ENCODE measurements at places on chromosomes 1 and 21.

- DNase-seq: no peak
Observed at GRCh38 chr1:88169939-88170338, 514.1 kb upstream of the PKN2 start.

- DNase-seq: no peak
Observed at GRCh38 chr21:35969281-35969680, 91.0 kb downstream of the SETD4 start.

DNA sequence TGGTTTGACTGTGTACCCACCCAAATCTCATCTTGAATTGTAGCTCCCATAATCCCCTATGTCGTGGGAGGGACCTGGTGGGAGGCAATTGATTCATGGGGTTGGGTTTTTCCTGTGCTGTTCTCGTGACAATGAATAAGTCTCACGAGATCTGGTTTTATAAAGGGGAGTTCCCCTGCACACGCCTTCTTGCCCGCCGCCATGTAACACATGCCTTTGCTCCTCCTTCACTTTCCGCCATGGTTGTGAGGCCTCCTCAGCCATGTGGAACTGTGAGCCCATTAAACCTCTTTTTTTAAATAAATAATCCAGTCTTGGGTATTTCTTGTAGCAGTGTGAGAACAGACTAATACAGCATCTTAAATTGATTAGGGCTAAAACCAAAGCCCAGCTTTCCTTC lies 22.6 kb upstream of the RERE start:
- DNase-seq: no peak

- DNase-seq: no peak
Observed at GRCh38 chr1:23657659-23658275, 33.8 kb upstream of the RPL11 start.

DNA sequence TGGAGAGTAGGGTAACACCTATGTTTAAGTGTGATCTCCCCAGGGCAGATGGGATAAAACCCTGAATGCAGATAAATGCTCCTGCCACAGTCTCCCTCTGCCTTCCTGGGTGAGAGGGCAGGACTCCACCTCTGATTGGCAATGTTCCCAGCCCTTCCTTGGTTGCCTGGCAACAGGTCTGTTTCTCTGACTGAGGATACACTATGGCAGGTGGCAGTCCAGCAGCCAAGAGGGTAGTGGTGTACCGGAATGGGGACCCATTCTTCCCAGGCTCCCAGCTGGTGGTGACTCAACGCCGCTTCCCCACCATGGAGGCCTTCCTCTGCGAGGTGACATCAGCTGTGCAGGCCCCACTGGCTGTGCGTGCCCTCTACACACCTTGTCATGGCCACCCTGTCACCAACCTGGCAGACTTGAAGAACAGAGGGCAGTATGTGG lies at the start of gene DCDC2B:
TSS of gene DCDC2B (plus strand) at position 199 of the 438 bp plus-strand sequence. CDS start at position 204, 5 bp downstream.
- no peak for DNase-seq

DNA sequence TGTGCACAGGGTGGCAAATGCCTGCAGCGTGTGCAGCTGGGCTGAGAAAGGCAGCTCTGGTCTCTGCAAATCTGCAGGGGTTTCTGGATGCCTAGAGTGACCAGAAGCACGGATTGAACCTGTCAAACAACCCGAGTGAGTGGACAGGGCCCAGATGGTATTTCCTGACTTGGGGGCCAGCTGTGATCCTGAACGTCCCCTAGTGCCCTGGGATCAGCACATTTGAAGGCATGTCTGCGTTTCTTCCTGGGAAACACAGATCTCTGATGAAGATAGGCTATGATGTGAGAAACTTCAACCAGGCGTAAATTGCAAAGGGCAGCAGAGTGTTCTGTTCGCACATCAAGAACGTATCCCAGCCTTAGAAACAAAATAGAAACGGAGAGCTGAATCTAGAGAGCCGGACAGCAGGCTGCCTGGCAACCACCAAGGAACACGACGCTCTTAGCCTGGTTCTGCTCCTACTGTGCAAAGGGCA lies 163.1 kb downstream of the KCNJ6 start:
- no peak for DNase-seq

- DNase-seq: no peak
Observed at GRCh38 chr1:244113532-244114320, 62.6 kb downstream of the ZBTB18 start.

DNA sequence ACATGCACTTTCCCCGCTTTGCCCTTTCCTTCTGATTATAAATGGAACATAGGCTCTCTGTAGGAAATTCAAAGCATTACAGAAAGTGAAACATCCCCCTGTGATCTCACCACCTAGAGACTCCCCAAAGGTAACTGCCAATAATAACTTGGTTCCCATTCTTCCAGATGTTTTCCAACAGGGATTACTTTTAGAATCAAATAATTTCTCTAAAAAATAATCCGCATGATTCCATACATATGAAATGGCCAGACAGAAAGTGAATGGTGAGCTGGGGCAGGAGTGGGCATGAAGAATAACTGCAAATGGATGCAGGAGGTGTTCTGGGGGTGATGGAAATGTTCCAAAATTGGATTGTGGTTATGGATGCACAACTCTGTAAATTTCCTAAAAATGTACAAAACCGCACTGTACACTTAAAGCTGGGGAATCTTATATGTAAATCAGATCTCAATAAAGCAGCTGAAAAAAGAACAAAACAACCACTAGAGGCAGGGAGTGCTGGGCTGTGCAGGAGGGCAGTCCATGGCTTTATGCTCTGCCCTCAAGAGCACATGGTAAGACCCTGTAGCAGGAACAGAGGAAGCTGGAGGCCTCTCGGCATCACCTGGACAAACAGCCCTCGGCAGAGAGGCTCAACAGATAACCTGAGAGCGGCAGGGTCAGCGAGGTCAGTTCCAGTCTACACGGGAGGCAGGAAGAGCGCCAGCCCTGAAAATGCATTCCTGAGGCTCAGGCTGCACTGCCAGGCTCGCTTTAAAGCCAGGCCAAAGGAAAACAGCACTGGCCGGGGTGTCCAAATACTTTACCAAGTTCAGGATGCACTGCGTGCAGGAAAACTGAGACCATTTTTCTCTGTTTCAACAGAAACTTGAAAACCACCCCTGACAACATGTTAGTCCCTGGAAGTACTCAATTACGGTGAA lies 39.7 kb downstream of the CAPZB start:
- no peak for DNase-seq

DNA sequence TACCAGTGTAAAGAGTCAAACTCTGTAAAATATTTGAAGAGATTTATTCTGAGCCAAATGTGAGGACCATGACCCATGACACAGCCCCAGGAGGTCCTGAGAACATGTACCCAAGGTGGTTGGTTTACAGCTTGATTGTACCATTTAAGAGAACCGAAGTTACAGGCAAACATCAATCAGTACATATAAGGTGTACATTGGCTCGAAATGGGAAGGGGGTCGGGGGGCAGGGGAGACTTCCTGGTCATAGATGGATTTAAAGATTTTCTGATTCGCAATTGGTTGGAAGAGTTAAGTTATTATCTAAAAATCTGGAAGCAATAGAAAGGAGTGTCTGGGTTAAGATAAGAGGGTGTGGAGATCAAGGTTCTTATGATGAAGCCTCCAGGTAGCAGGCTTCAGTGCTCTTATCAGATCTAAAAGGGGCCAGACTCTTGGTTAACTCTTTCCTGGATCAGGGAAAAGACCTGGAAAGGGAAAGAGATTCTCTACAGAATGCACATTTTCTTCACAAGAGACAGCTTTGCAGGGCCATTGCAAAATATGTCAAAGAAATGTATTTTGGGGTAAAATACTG lies 47.5 kb upstream of the NTPCR start:
- DNase-seq: no peak

GRCh38 chr1:30452170-30452569 lies 271.2 kb downstream of the MATN1 start:
- no peak for DNase-seq

DNA sequence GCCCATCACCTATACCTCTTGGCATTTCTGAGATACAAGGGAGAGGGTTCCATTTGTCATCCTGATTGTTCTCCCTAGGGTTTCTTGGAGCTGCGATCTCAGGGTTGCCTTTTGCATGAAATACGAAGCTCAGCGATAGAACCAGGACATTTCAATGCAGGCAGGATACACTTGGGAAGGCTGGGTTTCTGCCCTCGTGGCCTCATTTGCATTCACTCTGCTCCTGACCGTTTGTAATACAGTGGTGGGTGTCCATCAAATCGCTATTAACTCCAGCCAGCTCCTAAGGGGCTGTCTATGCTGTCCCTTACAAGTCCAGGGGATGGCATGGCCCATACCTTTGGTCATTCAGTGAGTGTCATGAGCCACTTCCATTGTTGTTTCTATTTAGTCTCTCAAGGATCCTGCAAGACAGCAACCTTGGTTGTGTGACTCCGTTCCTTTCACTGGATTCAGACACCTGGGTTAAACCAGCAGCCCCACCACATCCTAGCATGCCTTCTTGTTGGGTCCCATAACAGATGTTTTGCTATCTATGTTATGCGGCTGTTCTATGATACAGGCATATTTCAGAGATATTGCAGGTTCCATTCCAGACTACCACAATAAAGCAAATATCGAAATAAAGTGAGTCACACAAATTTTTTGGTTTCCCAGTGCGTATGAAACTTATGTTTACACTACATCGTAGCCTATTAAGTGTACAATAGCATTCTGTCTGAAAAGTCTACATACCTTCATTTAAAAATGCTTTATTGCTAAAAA lies 18.3 kb downstream of the KAZN start:
- DNase-seq: no peak

GRCh38 chr1:62144238-62144831 lies 50.3 kb upstream of the L1TD1 start:
- no peak for DNase-seq

DNA sequence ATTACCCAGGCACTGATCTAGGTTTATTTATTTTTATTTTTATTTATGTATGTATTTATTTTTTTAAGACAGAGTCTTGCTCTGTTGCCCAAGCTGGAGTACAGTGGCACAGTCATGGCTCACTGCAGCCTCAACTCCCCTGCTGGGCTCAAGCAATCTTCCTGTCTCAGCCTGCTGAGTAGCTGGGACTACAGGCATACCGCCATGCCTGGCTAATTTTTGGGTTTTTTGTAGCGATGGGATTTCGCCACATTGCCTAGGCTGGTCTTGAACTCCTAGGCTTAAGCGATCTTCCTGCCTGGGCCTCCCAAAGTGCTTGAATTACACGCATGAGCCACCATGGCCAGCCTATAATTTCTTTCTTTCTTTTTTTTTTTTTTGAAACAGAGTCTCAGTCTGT lies 9.4 kb downstream of the PHACTR4 start:
- DNase-seq: no peak

- no peak for DNase-seq
Observed at GRCh38 chr1:22001409-22001808, at the start of gene CELA3A. CELA3A (plus strand) TSS chr1:22001657; CDS start chr1:22001675, 18 bp downstream.

DNA sequence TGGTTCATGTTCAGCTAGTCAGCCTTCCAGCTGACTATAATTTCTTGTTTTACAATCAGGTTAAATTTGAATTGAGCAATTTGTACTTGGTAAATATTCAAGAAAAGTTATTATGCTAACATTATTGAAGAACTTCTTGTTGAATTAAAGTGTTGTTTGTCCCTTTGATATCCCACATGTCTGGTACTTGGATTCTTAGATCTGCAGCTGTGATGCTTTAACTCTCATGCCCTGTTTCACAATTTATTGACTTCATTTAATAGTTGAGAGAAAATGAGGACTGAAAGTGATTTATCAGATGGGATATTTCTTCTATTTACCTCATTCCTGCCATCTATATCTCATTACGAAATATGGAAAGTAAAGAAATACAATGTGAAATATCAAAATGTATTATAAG lies 92.8 kb downstream of the FASLG start:
- no peak for DNase-seq

GRCh38 chr1:66278260-66279021 lies 255.5 kb upstream of the SGIP1 start:
- DNase-seq: no peak

GRCh38 chr1:220219865-220220698 lies 52.2 kb downstream of the RAB3GAP2 start:
- no peak for DNase-seq

Data from cortex of kidney (tissue), 1 donor.